ENCODE measurements at places on chromosomes 2 and 18.
A peak's percentile ranks its signal among the peaks of the same experiment; 100 is the strongest.

DNA sequence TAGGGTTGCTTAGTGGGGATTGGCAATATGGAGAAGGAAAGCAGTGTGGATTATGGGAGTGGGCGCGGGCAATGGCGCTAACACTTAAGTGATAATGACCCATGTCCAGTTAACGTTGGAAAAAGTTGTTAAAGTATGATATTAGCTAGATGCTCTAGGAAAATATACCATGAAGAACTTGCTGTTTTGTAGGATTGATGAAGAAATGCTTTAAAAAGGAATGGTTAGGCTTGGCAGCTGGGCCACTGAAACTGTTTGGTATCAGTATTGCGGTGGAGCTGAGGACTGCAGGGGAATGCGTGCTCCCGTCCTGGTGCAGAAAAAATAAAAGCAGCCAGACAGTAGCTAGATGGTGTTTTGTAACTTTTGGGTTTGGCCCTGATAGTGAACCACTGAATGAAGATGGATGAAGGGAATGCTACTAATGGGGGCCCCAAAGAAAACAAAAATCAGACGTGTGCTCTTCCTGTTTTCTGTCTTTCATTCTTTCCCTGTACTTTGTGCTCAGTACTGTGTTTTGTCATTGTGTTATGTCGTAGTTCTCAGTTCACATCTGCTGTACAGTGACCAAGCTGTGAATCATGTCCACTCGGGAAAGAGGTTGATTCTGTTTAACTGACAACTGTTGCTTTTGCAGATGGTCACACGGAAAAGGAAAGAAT is 999 bp downstream of the INSIG2 start:
- no peak for DNase-seq

DNA sequence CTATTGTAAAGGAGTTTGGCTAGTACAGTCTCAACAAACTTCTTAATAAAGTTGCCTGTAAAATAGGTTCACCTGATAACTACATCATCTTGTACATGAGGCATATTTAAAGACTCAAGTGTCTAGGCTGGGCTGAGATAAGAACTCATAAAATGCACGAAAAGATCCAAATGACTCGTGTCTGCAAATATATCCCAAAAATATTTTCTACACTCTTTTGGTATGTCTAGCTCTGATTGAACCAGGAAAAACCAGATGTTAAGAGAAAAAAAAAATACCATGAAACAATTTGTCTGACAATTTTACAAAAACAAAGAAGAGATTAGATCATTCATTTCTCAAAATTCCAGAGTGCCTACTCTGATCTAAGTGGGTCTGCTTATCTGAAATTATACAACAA is 166.9 kb upstream of the OSR1 start:
- no peak for DNase-seq

GRCh38 chr2:180987146-180987545 is 6.7 kb downstream of the UBE2E3 start:
- no peak for DNase-seq

GRCh38 chr2:217835931-217836891 is 166.6 kb downstream of the TNS1 start:
- DNase-seq = no peak

- no peak for DNase-seq
Observed at GRCh38 chr2:109080757-109081156, 48.2 kb upstream of the SH3RF3 start.

- DNase-seq = no peak
Observed at GRCh38 chr2:38074058-38074763, 1.7 kb downstream of the CYP1B1 start.

- DNase-seq = no peak
Observed at GRCh38 chr2:169104848-169105247, 35.5 kb downstream of the DHRS9 start.

DNA sequence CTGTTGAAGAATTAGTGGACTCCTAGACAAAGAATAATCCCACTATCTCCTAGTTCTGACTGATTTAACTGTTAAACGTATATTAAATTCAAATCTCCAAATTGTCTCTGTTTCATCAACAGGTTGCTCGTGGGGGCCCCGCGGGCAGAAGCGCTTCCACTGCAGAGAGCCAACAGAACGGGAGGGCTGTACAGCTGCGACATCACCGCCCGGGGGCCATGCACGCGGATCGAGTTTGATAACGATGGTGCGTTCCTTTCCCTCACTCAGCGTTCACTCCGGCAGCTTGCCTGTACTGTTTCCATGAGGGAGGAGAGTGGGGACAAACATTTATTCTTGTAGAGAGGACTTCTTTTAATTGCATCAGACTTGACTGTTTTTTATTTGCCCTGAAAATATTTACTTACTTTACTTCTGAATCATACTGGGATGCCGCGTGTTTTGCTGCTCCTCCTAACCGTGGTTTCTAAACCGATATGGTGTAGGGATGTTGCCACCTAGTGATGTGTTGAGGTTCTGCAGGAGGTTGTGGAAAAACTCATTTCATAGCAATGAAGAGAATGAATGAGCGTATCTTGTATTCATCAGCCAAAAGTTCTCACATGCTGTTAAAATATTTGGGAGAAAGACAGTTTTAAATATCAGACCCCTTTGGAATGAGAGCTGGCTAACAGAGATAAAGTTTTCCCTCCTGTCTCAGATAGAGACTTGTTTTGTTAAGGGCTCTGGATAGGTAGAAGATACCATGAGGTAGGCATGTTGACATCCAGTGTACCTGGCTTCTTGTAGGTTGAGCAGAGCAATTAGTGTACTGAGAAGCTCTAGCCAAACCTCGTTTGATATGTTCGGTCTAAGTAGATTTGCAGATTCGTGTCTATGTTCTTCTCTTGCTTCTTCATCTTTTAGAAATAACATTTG is 38.3 kb downstream of the ITGA6 start:
- peak; percentile 59 for DNase-seq

DNA sequence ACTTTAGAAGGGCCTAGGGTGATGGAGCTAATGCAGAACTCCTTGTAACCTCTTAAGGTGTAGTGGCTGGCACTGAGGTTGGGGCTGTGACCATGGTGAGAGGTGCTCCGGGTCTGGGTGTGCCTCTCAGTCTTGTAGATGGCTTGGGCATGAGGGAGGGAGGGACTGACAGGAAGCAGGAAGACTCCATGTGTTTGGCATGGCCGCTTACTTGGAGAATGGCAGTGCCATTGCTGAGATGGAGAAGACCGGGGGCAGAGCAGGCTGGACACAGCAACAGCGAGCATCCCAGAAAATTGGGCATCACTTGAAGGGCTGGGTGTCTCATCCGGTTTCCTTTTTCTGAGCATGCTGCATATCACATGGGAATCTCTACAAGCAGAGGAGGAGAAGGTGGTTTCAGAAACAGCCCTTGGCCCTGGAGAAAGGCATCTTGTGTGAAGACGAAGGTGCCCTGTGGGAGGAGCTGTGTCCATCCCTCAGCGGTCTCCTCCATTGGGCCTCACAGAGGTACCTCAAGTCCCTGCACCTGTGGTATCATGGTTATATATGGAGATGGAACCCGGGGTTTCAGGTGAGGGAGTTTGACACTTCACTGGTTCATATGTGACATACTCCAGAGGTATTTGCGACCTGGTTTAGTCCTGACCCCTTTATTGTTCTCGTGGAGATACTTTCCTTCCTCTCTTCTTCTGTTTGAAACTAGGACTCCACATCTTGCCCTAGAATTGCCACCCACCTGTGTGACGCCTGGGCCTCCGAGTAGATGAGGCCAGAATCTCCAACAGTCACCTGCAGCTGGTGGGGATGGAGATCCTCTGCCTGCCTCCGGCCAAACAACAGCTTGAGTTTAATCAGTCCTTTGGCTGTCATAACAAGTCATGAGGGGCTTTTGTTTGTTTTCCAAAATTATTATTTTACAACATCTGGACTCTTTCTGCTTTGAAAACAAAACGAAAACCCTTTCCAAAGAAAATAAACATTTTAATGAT is 45.6 kb downstream of the INPP4A start:
- DNase-seq = no peak

DNA sequence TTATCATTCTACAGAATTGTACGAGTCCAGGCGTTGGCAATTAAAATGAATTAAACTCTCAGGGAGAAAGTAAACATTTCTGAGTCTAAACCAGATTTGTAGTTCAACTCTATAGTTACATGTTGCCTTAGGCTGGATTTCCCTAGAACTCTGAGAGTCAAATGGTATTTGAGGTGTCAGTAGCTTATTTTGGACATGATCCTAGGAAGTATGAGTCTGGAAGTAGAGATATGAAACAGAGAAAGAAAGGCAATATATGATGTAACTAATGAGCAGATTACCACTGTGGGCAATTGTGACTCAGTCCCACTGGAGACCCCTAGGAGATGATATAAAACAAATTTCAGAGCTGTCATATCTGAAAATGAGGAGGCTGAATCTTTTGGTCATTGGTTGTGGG is 199.1 kb upstream of the UBE2E3 start:
- no peak for DNase-seq

GRCh38 chr2:84187258-84187657 is 271.8 kb downstream of the SUCLG1 start:
- DNase-seq = no peak

DNA sequence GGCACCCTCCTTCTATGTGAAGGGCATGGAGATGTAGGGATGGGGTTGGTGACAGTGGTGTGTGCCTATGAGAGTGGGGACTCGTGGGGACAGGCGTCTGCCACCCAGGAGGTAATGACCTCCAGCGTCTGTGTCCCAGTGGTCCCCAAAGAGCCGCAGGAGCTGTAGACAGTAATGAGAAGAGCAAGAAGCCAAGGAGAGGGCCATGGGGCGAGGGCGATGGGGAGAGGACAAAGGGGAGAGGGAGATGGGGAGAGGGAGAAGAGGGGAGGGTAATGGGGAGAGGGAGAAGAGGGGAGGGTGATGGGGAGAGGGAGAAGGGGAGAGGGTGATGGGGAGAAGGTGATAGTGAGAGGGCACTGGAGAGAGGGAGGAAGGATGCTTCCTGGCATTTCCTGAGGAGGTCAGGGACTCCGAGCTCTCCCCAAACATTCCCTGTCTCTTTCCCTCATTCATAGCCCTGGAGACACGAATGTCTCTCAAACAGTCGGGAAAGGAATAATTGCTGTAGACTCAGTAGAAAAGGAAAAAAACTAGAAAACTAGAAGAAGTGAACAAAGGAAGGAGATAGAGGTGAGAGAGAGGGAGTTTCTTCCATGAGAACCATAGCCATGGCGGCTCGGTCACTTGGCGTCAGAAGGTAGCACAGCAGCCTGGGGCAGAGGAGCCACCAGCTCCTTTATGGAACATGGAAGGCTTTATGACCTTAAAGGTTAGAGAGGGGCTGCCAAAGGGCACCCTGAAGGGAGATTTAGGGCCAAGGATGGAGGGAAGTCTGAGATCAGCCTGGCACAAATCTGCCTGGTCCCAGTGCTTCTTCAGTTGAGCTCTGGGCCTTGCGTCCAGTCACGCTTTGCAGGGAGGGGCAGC is 39.5 kb downstream of the PSD4 start:
- no peak for DNase-seq

GRCh38 chr2:238956676-238957075 is 108.8 kb downstream of the TWIST2 start:
- no peak for DNase-seq
